ENCODE measurements at places on chromosomes 16 and 17. TPM values are rescaled to one million over a fixed set of nuclear protein-coding genes. Genes with fewer than 3 reads are reported as not detected.

DNA sequence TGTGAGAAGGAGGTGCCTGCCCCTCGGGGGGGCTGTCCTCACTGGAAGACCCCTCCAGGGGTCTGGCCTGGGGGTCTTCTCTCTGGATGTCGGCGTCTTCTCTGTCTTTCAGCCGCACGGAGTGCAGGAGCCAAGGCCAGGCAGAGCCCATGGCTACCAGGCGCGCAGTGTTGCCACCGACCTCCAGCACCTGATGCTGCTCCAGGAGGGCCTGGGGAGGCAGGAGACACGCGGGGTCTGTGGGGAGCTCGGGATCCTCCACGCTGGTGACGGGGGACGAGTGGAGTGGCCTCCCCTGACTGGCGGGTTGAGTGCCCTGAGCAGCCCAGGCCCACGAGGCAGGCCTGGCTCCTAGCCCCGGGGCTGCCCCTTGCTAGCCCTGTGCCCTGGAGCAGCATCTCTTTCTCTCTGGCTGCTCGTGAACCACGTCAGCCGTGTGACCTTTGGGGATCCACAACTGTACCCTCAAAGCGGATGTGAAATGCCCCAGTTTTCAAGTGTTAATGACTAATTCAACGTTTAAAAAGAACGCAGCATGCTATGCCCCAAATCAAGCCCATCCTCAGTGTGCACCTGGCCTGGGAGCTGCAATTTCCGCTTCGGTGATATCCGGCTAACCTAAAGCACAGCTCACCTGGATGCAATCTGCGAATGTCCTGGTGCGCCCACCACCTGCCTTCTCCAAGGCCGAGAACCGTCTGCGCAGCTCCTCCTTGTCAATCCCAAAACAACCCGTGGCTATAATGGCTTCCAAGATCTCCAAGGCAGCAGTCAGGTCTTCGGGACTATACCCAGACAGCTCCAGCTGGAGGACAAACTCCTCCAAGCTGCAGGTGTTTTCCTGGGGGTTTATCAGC, 62.9 kb downstream of the IL21R start:
- no peak for ATAC-seq

DNA sequence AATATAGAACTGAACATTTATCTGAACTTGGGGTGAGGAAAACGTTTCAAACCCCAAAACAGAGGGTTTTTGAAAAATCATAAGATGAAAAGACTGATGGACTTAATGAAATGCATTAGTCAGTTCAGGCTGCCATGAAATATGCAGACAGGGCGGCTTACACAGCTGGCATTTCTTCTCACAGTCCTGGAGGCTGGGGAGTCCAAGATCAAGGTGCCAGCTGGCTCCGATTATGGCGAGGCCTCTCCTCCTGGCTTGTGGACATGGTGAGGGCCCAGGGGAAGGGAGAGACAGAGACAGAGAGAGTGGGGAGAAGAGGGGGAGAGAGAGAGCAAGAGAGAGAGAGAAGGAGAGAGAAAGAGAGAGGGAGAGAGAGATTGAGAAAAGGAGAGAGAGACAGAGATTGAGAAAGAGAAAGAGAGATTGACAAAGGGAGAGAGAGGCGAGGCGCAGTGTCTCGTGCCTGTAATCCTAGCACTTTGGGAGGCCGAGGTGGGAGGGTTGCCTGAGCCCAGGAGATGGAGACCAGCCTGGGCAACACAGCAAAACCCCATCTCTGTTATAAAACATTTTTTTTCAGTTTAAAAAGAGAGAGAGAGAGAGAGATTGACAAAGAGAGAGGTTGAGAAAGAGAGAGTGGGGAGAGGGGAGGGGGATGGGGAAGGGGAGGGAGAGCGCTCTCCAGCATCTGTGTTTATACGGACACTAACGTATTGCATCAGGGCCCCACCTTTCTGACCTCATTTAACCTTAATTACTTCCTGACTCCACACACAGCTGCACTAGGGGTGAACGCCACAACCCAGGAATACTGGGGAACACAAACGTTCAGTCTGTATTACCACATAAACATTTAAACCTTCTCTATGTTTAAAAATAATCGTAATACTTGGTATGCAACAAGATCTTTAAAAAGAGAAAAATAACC, 24.6 kb upstream of the RPH3AL start:
- ATAC-seq, result no peak

DNA sequence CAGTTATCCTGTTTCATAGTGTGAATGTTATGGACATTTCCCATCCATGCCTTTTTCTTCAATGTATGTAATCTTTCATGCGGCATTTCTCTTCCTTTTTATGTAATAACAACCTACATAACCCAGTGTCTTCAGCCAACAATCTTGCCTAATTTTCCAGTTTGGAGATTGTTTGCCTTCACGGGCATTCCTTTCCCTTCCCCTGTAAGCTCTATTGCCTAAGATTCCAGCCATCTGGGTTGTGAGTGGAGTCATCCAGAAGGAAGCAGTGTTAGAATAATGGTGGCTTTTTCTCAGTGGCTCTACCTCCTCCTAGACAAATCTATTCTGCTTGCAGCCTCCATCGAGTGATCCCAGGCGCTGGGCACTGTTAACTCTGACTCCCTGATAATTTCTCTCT, 22.3 kb downstream of the SYCE1L start:
- no peak for ATAC-seq

DNA sequence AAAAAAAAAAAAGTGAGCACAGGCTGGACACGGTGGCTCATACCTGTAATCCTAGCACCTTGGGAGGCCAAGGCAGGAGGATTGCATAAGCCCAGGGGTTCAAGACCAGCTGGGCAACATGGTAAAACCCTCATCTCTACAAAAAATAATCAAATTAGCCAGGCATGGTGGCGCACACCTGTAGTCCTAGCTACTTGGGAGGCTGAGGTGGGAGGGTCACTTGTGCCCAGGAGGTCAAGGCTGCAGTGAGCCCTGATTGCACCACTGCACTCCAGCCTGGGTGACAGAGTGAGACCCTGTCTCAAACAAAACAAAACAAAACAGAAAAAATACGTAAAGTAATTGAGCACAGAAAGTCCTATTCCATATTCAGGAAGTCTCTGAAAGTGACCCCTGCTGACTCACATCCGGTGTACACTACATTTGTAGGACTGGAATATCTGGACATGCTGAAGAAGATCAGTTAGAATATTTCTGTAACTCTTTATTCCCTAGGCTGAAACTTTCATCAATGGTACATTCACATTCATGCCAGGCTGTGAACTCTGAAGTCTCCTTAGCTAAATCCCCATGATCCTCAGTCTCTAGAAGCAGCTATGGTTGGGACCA, 66.0 kb upstream of the HAS3 start:
- no peak for ATAC-seq

Gene SYCE1L
- 3.0 TPM for total RNA-seq
